ENCODE measurements at places on chromosomes 2 and 18.

DNA sequence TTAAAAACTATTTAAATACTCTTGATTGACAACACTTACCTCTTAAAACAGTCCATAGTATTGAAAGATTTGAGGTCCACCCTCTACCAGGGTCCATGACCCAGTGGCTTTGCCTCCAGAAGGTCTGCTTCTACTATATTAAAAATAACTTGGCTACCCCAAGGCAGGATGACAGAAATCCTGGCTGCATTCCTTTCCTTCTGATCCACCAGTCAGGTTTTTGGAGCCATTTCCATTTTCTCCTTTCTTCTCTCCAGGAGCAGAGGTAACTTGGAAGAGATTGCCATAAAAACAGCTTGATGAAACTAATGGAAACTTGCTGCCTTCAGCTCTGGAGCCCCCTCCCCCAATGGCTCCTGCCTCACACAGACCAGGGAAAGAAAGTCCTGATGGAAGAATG lies 2.6 kb upstream of the FAM171B start:
- DNase-seq, result no peak

GRCh38 chr2:70939001-70939838 lies 3.5 kb downstream of the ATP6V1B1 start:
- DNase-seq, result no peak

GRCh38 chr2:107024269-107024668 lies 138.3 kb upstream of the ST6GAL2 start:
- DNase-seq, result no peak

- no peak for DNase-seq
Observed at GRCh38 chr2:25420820-25421237, 79.1 kb upstream of the DNMT3A start.

- no peak for DNase-seq
Observed at GRCh38 chr18:5430131-5430530, 113.7 kb downstream of the EPB41L3 start.

DNA sequence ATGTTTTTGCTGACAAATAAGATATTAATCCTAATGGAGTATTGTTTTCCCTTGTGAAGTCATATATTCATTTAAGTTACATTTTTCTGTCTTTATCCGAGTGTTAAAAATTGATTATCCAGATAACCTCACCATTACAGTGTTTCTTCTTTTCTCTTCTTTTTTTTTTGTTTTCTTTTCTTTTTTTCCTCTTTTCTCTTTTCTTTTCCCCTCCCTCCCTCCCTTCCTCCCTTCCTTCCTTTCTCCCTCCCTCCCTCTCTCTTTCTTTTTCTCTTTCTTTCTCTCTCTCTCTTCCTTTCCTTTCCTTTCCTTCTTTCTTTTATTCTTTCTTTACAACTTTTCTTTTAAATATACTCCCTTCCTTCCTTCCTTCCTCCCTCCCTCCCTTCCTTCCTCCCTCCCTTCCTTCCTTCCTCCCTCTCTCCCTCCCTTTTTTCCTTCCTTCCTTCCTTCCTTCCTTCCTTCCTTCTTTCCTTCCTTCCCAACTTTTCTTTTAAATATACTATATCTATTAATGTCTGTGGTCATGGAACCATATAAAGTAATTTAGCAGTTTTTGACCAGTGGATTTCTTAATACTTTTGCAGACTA lies 40.9 kb downstream of the UBE2E3 start:
- DNase-seq, result peak; percentile 26

DNA sequence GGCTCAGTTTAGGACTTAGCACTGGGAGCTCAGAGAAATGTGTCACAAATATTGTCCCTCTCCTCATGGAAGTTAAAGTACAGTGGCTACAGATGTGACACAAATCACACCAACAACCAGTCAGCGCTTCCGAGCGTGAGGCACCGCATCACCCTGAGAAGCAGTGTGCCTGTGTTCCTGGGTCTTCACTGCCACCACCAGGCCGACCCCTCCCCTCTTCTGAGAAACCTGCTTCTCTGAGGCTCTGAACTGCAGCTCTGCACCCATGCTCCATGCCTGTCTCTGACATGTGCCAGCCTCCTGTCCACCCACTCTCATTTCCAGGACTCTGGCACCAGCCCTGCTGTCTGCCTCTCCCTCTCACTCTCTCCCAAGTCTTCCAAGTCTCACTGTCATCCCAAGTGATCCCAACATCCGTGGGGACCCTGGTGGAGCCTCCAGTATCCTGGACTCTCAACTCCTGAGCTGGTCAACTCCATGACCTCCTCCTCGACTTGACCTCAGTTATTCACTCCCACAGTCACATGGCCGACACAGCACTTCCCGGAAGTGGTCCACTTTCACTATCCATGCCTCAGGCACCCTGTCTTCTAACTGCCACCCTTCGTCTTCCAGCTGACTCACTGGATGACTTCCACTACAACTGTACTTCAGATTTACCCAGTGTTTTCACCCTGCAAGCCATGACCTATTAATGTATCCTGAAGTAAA lies 73.5 kb downstream of the FBXO15 start:
- no peak for DNase-seq
